Kidney epithelial cell (primary cell): ENCODE measurements at places on chromosomes 12 and 14. TPM values are rescaled to one million over a fixed set of nuclear protein-coding genes. Genes with fewer than 3 reads are reported as not detected.

Gene SLC2A13
- 5.0 and 6.8 TPM in 2 replicates for total RNA-seq

DNA sequence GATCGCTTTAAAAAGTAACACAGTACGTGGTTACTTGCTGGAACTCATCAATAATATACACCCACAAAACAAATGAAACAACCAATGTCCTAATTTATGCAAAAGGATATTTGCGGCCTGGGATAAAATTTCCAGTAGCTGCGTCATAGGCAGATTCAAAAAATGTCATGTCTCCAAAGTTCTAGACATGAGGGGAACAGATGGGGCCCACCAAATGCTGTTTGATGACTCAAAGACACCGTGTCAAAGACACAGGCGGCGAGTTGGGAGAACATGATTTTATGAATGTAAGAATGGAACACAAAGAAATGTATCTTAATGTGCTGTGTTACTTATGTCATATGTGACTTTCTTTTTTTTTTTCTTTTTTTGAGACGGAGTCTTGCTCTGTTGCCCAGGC, 34.3 kb upstream of the NCOR2 start:
- DNase-seq: no peak

GRCh38 chr12:126384026-126384564, 1318.9 kb downstream of the AACS start:
- no peak for DNase-seq

- DNase-seq: no peak
These were observed 46.9 kb upstream of the CAND1 start for GRCh38 chr12:67222302-67222701.

- DNase-seq: no peak
These were observed 8.2 kb downstream of the DMAC2L start for GRCh38 chr14:50320283-50320682.

DNA sequence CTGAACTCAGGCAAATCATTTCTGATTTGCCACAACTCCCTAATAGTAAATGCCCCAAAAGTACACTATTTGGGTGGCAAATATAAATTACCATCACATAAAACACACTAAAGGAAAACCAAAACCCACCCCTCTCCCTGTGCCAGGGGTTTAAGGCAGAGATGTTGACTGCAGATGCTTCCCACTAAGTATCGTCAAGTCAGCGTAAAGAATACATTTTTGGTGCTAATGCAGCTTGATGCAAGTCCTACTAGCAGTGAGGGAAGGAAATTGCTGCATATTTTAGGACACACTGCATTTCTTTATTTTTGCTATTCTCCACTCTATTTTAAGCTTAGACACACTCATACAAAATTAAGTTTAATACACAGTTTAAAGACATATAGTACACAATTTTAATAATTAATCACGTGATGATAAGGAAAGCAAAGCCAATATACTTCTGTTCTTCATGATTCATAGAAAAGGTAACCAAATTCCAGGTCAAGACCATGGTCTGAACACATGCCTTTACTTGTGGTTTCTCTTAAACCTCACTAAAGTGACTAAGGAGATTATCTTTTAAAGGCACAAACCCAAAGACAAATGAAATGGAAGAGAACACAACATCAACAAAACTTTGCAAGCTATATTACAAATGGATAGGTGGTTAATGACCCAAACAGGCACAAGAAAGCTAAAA, 162.2 kb downstream of the STXBP6 start:
- peak; percentile 39 for DNase-seq

Gene RHOJ
- 0.21 and 0.54 TPM in 2 replicates for total RNA-seq

- no peak for DNase-seq
These were observed 52.4 kb upstream of the ESRRB start for GRCh38 chr14:76323331-76324050.

DNA sequence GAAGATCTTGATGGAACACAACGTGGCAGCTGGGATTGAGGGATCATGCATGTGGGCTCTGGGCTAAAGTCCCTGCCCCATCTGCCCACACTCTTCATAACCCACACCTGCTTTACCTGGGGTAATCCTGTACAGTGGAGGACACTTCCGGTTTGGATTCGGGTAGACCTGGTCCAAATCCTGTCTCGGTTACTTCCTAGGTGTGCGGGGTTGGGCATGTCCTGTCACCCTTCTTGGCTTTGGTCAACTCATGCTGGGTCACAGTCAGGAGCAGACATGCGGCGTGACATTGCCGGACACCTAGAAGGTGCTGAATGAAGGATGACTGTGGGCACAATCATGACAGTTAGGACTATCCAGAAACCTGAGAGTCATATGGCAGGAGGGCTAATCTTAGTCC, 30.7 kb upstream of the WSCD2 start:
- no peak for DNase-seq

- no peak for DNase-seq
These were observed 26.1 kb upstream of the IFNG start for GRCh38 chr12:68185598-68185997.

- DNase-seq: no peak
These were observed 887.2 kb downstream of the NRXN3 start for GRCh38 chr14:79057333-79057732.

Gene MGP
- total RNA-seq: 2.2 and 4.0 TPM in 2 replicates

DNA sequence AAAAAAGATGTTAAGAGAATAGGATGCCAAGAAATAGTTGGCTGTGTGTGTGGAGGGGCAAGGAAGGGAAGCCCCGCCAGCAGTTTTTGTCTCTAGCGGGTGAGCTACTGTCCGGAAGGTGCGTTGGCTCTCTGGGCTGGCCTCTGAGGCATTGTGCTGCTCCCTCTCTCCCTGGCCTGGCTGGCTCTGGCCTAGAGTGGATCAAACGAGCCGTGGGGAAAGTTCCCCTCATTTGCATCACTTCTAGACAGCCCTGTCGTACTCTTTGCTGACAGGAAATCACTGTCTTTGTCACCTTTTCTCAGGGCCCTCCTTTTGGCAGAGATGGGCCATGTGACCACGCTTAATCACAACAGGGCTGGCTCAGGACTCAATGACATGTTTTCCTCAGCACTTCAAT, 236.1 kb upstream of the NPAS3 start:
- no peak for DNase-seq

- no peak for DNase-seq
These were observed 103.6 kb upstream of the CCND2 start for GRCh38 chr12:4169959-4170358.

- no peak for DNase-seq
These were observed 52.0 kb downstream of the PIK3C2G start for GRCh38 chr12:18313306-18313705.

DNA sequence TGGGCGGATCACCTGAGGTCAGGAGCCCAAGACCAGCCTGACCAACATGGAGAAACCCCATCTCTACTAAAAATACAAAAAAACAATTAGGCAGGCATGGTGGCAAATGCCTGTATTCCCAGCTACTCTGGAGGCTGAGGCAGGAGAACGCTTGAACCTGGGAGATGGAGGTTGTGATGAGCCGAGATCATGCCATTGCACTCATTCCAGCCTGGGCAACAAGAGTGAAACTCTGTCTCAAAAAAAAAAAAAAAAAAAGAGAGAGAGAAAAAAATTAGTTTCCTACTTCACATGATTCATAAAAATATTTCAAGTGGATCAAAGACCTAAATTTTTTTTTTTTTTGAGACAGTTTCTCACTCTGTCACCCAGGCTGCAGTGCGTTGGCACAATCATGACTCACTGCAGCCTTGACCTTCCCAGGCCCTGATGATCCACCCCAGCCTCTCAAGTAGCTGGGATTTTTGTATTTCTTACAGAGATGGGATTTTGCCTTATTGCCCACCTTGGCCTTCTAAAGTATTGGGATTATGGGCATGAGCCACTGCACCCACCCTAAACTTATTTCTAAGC, 24.9 kb downstream of the FCF1 start:
- no peak for DNase-seq

Gene IQSEC3
- total RNA-seq: 1.0 and 4.0 TPM in 2 replicates

Gene SYT1
- total RNA-seq: 7.4 and 8.8 TPM in 2 replicates

Gene LPAR5
- 3.8 and 5.2 TPM in 2 replicates for total RNA-seq

Gene GPRC5D
- total RNA-seq: not detected in 2 replicates

GRCh38 chr12:99521664-99522063, 125.9 kb upstream of the GARIN6 start:
- DNase-seq: no peak

Gene BATF
- 0.14 TPM in 1 of 2 replicates, not detected in the other for total RNA-seq

- DNase-seq: peak; percentile 28
These were observed 39.8 kb upstream of the GPR68 start for GRCh38 chr14:91284146-91284790.

Gene RD3L
- not detected in 2 replicates for total RNA-seq

DNA sequence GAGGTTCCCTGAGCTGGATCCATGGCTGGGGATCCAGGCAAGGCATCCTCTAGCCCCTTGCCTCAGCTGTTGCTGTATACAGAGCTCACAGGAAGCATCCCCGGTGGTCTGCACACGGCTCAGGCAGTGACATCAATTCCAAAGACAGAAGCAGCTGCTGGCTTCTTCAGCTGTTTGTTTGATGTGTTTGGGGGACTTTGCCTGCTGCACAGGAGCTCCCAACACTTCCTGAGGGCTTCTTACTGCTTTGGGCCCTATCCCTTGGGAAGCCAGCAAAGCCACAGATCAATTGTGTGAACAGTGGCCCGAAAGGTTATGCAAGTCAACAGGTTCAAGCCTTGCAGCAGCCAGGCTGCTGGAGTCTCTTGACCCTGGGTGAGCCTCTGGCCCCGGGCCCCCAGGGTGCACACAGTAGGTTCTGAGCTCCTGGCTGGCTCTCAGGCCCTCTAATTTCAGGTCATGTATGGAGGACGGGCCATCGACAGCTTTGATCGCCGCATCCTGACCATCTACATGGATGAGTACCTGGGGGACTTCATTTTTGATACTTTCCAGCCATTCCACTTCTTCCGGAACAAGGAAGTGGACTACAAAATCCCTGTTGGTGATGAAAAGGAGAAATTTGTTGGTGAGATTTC, 42.6 kb downstream of the CCDC92 start:
- DNase-seq: no peak

- no peak for DNase-seq
These were observed 79.5 kb downstream of the EGLN3 start for GRCh38 chr14:33871394-33871793.

Gene TAS2R20
- 0.41 and 1.0 TPM in 2 replicates for total RNA-seq

DNA sequence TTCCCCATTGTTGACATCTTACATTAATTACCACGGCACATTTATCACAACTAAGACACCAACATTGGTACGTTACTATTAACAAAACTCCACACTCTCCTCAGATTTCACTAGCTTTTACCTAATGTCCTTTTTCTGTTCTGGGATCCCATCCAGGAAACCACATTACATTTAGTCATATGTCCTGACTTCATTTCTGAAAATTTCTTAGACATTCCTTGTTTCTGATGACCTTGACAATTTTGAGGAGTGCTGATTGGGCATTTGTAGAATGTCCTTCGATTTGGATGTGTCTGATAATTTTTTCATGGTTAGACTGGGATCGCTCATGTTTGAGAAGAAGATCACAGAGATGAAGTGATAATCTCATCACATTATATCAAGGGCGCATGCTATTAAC, 34.6 kb upstream of the ACSM4 start:
- no peak for DNase-seq

DNA sequence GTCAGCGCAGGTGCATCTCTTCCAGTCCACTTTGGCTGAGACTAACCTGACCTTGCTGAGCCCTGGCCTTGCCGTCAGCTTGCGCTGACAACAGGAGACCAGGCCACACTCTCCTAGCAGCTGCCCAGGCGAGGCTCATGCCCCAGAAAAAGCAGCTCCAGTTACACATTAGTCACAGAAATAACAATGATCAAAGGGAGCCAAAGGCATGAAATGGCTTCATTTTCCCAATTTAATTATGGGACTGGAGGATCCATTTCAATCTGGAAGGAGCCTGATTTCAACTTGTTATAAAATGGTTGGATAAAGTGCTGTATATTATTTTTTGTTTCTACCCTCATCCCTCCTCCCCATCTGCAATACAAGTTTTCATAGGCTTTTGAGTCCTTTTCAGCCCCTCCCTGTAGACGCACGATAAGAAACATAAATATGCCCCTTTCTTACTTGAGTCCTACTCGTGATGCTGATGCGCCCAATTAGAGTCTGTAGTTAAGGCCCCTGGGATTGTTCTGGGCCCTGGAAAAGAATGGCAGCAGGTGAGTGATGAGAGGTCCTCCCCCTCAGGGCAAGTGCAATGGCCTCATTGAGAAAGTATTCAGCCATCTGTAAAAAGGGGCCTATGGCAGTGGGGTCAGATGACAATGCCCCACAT, 376.0 kb downstream of the C12orf75 start:
- DNase-seq: peak; percentile 89

DNA sequence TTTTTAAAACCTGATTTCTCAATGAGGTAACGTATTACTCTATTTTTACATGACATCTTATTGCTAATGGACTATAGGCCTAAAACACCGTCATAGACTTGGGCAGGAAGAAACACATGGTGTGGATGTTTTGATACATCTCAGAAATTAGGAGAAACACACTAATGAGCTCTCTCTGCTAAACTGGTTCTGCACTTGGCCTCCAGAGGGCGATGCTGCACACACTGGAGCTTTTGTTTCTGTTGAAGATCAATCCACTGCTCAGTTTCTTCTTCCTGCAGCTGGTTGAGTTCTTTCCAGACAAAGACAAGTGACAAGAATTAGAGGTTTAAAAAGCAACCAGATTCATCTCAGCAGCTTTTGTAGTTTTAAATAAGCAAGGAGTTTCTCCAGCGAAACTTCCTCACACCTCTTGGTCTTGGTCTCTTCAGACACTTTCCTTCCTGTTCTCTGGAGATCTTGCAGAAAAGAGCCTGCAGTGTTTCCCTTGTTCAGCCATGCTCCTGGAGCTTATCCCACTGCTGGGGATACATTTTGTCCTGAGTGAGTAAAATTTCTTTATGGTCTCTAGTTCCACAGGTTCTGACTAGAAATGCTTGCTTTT, 178.5 kb upstream of the OR4E1 start:
- DNase-seq: no peak

Gene AMDHD1
- total RNA-seq: 0.41 and 0.67 TPM in 2 replicates

Gene KRT78
- not detected in 2 replicates for total RNA-seq

Gene NOVA1
- total RNA-seq: 1.4 and 1.7 TPM in 2 replicates

GRCh38 chr14:33674927-33675326, 275.9 kb downstream of the EGLN3 start:
- DNase-seq: no peak

Gene STAC3
- total RNA-seq: 0.71 TPM in 1 of 2 replicates, not detected in the other

GRCh38 chr14:90936757-90937440, 120.7 kb upstream of the TTC7B start:
- DNase-seq: no peak

Gene MAP3K9
- total RNA-seq: 10.4 and 12.0 TPM in 2 replicates

GRCh38 chr12:47517122-47517521, 188.7 kb downstream of the RPAP3 start:
- no peak for DNase-seq

DNA sequence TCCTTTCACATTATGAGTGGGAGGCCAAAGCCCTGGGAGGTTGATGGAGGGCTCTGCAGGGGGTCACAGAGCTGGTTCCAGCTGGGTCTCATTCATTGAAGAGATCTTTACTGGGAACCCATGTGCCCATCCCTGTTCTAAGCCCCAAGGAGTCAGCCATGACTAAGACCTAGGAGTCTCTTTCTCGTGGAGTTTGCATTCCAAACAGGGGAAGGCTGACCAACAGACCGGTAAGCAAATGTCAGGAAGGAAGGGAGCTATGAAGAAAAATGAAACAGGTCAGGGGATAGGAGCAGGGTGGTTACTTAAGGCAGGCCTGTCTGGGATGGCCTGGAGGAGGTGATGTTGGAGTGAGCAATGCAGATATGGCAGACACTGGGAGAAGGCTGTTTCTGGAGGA, 31.5 kb downstream of the SYNDIG1L start:
- no peak for DNase-seq

Gene KCNA5
- 0.34 and 0.50 TPM in 2 replicates for total RNA-seq

- DNase-seq: no peak
These were observed 80.7 kb downstream of the FOXN3 start for GRCh38 chr14:89336338-89336737.

Gene SLC8A3
- 0.08 TPM in 1 of 2 replicates, not detected in the other for total RNA-seq

- no peak for DNase-seq
These were observed 331.1 kb downstream of the GLT1D1 start for GRCh38 chr12:129184127-129184928.

- no peak for DNase-seq
These were observed 17.3 kb upstream of the RFLNA start for GRCh38 chr12:124277394-124278241.
